ENCODE measurements at places on chromosomes 3 and 15. TPM values are rescaled to one million over a fixed set of nuclear protein-coding genes. Genes with fewer than 3 reads are reported as not detected.

DNA sequence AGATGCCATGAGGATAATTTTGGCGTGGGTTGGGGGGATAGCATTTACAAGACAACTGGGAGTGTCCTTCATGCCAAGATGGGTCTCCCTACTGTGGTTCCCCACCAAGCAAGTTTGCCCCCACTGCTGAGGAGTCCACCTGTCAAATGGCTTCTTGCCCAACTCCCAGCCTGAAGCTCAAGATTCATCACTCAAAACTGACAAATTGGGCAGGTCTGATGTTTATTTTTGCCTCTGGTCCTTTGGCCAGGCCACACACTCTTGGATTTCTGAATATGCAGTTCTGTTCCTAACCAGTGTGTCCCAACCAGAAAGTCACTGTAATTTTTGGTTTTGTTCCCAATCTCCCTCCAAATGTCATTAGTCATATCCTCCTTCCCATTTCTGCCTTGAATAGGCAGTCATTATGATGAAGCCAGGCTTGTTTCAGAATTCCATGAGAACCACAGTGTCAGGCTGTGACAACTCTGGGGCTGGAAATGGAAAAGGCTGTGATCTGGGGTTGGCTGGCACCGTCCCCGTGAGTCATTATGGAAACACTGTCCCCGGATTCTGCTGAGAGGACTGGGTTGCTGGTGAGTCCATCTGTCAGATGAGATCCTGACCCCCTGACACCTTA, 29.3 kb upstream of the MEF2A start:
- no peaks in the 10 kb centered on the region for H3K4me1 ChIP-seq
- H3K27me3 ChIP-seq = no peaks in the 10 kb centered on the region
- H3K27ac ChIP-seq = no peak overlapping the region
- no peaks in the 10 kb centered on the region for H3K36me3 ChIP-seq

DNA sequence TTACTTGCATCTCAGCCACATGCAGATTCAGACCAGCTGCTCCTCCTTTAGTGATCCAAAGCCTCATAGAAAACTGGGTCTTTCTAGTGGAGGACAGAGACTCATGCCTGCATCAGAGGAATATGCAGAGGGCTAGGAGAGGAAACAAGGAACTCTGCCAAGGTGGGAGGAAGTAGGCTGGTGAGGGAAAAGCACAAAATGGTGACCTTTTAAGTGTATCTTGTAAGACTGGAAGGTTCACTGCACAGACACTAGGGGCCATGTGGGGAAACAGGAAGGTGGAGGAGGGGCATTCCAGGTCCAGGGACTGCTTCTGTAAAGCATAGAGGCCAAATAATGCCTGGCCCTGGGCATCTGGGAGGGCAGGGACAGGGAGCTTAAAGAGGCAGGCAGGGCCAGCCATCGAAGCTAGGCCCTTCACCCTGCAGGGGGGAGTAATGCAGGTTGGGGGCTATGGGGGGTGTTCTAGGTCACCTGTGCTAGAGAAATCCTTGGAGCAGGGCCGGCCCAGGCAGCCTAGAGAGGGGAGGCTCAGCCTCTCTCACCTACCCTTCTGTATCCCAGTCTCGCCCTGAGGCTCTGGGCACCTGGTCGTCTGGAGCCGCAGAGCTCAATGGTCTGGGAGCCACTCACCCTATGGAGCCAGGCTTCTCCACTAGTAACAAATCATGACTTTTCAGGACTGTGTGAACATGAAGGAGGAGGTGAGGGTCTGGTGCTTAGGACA, 117.7 kb downstream of the DNAJB8 start:
- H3K27ac ChIP-seq = no peak overlapping the region
- peaks cover 4% of the 10 kb centered on the region for H3K36me3 ChIP-seq
- no peaks in the 10 kb centered on the region for H3K27me3 ChIP-seq
- DNase-seq = no peak

DNA sequence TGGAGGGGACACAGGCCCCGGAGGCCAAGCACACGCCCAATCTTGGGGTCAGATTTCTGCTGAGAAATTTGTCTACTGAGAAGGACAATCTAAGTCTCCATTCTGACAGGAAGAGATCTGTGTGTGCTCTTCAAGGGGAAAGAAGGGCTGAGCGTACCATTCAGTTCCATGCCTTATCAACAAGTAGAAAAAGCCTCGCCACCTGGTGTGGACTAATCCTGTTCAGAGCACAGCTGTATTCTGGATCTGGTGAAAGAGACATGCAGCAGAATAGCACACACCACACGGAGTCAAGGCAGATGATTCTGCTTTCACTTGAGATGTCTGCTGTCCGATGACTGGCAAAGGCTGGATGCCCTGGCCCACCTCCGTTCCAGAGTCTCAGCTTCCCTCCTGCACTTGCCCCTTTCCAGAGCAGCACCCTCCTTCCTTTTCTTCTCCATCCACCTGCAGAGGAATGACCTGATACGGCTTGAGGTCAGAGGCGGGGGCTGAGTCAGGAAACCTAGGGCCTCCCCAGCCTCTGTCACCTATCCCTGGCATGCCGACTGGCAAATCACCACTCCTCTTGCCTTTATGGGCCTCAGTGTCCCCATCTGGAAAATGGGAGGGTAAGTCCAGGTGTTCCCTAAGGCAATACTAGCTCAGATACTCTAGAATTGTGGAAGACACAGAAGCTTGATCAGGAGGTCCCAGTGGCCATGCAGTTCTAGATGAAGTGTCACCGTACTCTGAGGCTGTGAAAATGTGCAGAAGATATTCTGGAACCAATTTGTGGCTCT, 36.9 kb upstream of the CTSH start:
- H3K36me3 ChIP-seq = no peaks in the 10 kb centered on the region
- no peaks in the 10 kb centered on the region for H3K4me1 ChIP-seq
- no peak for DNase-seq
- H3K27ac ChIP-seq = no peak overlapping the region
- H3K27me3 ChIP-seq = no peaks in the 10 kb centered on the region

TMEM212 gene
- 3.1 TPM for total RNA-seq

- no peaks in the 10 kb centered on the region for H3K36me3 ChIP-seq
- DNase-seq = no peak
- H3K4me3 ChIP-seq = no peak overlapping the region
- H3K27ac ChIP-seq = no peak overlapping the region
- no peaks in the 10 kb centered on the region for H3K4me1 ChIP-seq
Measured at GRCh38 chr3:65398953-65399352, 639.8 kb downstream of the MAGI1 start.

DNA sequence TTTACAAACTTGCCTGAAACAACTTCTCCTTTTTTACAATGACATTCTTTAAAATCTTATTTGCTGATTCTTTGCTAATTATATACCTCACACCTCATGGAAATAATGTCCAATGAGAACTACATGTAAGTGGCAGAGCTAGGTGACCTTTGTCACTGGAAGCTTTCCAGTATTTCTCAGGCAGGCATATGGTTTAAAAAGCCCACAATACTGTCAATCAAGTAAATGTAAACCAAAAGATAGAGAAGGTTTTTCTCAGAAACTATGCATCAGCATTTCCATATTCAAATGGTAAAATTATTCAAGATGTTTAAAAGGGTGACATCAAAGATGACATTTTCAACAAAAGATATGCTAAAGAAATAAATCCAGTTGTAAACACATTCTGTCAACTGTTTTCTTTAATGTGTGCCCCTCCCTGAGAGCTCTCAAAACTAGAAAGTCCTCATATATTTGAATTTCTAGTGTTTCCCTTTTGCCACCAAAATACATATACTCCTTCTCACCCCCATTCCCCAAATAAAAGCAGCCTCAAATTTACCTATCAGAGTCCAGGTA, 10.1 kb upstream of the STRIT1 start:
- DNase-seq = no peak
- H3K36me3 ChIP-seq = no peaks in the 10 kb centered on the region
- H3K27ac ChIP-seq = no peak overlapping the region
- no peak overlapping the region for H3K4me3 ChIP-seq

GRCh38 chr15:99387421-99388168, 136.3 kb downstream of the LRRC28 start:
- no peaks in the 10 kb centered on the region for H3K27me3 ChIP-seq
- H3K4me3 ChIP-seq = no peak overlapping the region
- no peak for DNase-seq
- H3K36me3 ChIP-seq = no peaks in the 10 kb centered on the region
- H3K27ac ChIP-seq = no peak overlapping the region
- H3K4me1 ChIP-seq = peaks cover 19% of the 10 kb centered on the region

- no peak overlapping the region for H3K27ac ChIP-seq
- no peaks in the 10 kb centered on the region for H3K4me1 ChIP-seq
- H3K36me3 ChIP-seq = no peaks in the 10 kb centered on the region
- H3K4me3 ChIP-seq = no peak overlapping the region
- DNase-seq = no peak
Measured at GRCh38 chr3:19250959-19251610, 102.8 kb downstream of the KCNH8 start.

GRCh38 chr3:119195911-119196310, 22.5 kb downstream of the UPK1B start:
- no peaks in the 10 kb centered on the region for H3K4me1 ChIP-seq
- H3K36me3 ChIP-seq = no peaks in the 10 kb centered on the region
- no peak overlapping the region for H3K4me3 ChIP-seq
- H3K27me3 ChIP-seq = no peaks in the 10 kb centered on the region
- no peak overlapping the region for H3K27ac ChIP-seq

- no peak for DNase-seq
- H3K27ac ChIP-seq = no peak overlapping the region
- H3K27me3 ChIP-seq = no peaks in the 10 kb centered on the region
Measured at GRCh38 chr3:122030381-122031122, 8.5 kb upstream of the ILDR1 start.

- H3K36me3 ChIP-seq = no peaks in the 10 kb centered on the region
- no peak overlapping the region for H3K27ac ChIP-seq
- no peaks in the 10 kb centered on the region for H3K27me3 ChIP-seq
- H3K4me1 ChIP-seq = peaks cover 5% of the 10 kb centered on the region
Measured at GRCh38 chr3:196292286-196292923, 4.9 kb upstream of the PCYT1A start.

COLQ gene
- total RNA-seq = 3.2 TPM

CCR3 gene
- not detected for total RNA-seq

DNA sequence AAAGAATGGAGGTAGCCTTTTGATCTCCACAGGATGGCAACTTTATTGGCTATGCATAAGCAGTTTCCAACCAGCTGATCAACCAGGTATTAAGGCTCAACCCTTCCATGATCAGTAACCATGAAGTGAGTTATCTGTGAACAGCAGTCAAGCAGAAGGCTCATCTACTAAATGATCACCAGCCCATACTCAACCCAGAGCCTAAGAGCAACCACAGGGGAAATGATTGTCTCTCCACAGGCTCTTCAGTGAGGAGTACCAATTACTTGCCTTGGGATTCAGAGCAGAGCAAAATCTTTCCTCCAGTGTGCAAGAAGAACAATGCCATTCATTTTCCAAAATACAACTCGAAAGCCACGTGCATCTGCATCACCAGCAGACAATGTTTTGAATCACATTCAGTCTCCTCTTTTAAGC, 754.8 kb downstream of the ROBO1 start:
- no peaks in the 10 kb centered on the region for H3K27me3 ChIP-seq
- no peaks in the 10 kb centered on the region for H3K36me3 ChIP-seq
- no peak overlapping the region for H3K27ac ChIP-seq
- DNase-seq = no peak
- H3K4me3 ChIP-seq = no peak overlapping the region

DNA sequence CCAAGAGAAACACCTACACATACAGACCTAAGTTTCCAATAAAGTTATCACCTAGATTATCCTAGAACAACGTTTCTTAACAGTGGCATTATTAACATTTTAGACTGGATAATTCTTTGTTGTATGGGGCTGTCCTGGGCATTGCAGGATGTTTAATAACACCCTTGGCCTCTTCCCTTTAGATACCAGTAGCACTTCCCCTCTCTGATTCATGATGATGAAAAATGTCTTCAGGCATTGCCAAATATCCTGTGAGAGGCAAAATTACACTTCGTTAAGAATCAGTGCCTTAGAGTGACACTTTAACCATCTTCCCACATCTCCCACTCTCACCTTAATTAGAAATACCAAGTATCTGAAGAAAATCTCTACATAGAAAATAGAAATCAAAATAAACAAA, 352.6 kb downstream of the CGGBP1 start:
- no peaks in the 10 kb centered on the region for H3K36me3 ChIP-seq
- no peaks in the 10 kb centered on the region for H3K4me1 ChIP-seq
- no peaks in the 10 kb centered on the region for H3K27me3 ChIP-seq

DNA sequence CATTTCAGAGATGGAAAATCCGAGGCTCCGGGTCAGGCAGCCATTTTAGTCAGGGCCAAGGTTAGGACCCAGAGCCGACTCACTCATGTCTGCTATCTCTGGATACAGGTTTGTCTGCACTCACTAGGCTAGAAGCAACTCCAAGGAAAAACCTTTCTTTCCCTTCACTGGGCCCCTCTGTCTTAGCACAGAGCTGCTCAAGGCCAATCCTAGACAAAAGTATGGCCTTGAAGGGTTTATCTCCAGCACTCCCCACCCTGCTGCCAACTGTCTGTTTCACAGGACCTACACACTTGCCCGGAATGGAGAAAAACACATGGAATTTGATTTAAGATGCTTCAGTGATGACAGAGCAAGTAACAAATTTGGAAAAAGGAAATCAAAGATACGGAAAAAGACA, 25.6 kb downstream of the ACAN start:
- H3K27me3 ChIP-seq = no peaks in the 10 kb centered on the region
- no peak for DNase-seq
- no peaks in the 10 kb centered on the region for H3K4me1 ChIP-seq
- no peaks in the 10 kb centered on the region for H3K36me3 ChIP-seq
- no peak overlapping the region for H3K4me3 ChIP-seq

- H3K4me1 ChIP-seq = peaks cover 7% of the 10 kb centered on the region
- no peak overlapping the region for H3K4me3 ChIP-seq
- H3K27me3 ChIP-seq = no peaks in the 10 kb centered on the region
- peaks cover 4% of the 10 kb centered on the region for H3K36me3 ChIP-seq
Measured at GRCh38 chr3:188165596-188165995, 11.6 kb downstream of the LPP start.

DNA sequence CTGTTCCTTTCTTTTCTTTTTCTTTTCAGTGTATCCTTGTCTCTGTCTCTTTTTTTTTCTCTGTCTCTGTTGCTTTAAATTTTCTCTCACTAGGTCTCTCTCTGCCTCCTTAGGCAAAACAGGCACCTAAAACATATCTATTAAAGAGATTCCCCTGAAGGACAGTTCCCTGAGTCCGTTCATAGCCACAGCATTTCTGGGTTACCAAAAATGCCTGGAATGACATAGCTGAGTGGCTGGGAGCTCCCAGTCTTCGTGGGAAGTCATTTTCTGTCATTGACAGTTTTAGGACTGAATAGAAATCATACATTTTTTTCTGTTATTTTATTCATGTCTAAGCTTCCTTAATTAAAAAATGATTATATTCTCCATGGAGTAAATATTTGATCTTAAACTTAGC, 323.8 kb upstream of the AZI2 start:
- H3K36me3 ChIP-seq = no peaks in the 10 kb centered on the region
- no peak for DNase-seq
- no peak overlapping the region for H3K4me3 ChIP-seq

DNA sequence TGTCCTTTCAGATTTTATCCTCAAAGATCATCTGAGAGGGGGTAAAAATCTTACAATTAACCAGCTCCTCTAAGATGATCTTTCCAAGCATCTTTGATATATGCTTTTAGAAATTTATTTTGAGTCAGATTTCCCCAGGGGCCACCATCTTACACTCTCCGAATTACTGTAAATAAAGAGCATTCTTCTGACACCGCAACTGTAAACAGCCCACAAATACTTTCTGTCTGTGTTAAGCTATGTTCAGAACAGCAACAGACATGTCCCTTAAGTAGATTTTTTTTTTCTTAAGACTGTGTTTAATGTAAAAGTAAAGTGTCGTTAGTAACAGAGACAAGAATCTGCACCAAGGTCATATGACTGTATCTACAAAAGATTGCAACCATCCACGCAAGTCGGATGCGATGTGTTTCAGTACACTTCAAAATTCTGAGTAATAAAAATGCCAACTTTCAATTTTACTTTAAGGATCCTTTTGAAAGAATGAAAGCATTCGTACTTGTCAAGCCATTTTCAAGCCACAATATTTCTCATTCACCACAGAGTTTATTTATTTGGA, 159.0 kb upstream of the KCNH8 start:
- no peak overlapping the region for H3K4me3 ChIP-seq
- DNase-seq = no peak
- no peak overlapping the region for H3K27ac ChIP-seq
- H3K27me3 ChIP-seq = no peaks in the 10 kb centered on the region

All from upper lobe of left lung (tissue), 6 donors.